ENCODE measurements at places on chromosomes 2 and 18. TPM values are rescaled to one million over a fixed set of nuclear protein-coding genes. Genes with fewer than 3 reads are reported as not detected.
A peak's percentile ranks its signal among the peaks of the same experiment; 100 is the strongest.

Gene UGT1A8
- total RNA-seq: not detected

GRCh38 chr2:150085478-150085877 is 402.0 kb downstream of the RND3 start:
- no peak for DNase-seq

GRCh38 chr2:102141011-102141943 is 1.3 kb upstream of the IL1R1 start:
- DNase-seq: no peak

GRCh38 chr18:11163665-11164064 is 14.3 kb upstream of the PIEZO2 start:
- peak; percentile 21 for DNase-seq

GRCh38 chr2:192010073-192010472 is 163.2 kb upstream of the CAVIN2 start:
- no peak for DNase-seq

DNA sequence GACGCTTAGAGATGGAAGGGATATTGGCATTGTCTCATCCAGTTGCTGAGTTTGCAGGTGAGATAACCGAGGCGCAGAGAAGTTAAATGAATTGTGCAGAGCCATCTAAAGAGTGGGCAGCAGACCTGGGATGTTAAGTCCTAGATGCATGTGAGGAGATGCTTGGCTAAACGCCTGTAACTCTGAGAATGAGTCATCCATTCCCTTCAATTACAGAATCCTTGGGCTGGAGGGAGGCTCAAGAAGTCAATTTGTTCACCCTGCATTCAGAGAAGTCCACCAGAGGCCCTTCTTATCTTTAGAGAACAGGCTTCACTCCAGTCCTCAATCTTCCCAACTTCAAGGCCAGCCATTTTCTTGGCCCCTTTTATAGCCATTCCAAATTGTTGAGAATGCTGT is 1.6 kb downstream of the EHD3 start:
- DNase-seq: no peak

DNA sequence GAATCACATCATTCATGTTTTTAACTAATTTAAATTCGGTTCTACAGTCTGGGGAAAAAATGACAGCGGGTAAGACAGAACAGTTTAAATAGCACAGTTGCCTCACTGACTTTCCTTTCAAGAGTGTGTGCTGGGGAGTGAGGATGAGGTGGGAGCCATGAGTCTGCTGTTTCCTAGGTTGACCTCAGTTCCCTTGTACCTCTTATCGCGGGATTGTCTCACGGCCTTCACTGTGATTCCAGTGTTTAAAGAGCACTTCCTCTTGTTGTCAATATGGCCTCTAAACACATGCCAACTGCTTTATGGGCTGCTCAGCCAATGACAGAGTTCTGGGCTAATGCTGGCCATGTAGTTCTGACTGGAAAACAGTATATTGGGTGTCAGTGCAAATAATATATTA is 41.6 kb upstream of the ALMS1 start:
- no peak for DNase-seq

Gene ABHD3
- total RNA-seq: 12.5 TPM

GRCh38 chr18:70982292-70982691 is 693.4 kb downstream of the SOCS6 start:
- no peak for DNase-seq

Gene NRBP1
- total RNA-seq: 100.0 TPM

GRCh38 chr2:13014783-13015182 is 298.0 kb downstream of the TRIB2 start:
- DNase-seq: no peak

Data from adrenal gland (tissue), 19 donors.